IgD-negative memory B cell (primary cell): ENCODE measurements at places on chromosomes 6 and 20. TPM values are rescaled to one million over a fixed set of nuclear protein-coding genes. Genes with fewer than 3 reads are reported as not detected.

TRIM38 gene
- 23.7 TPM for polyA plus RNA-seq

SYNE1 gene
- 30.9 TPM for polyA plus RNA-seq

OSER1 gene
- polyA plus RNA-seq = 82.1 TPM

RCAN2 gene
- polyA plus RNA-seq = not detected

ZGPAT gene
- polyA plus RNA-seq = 59.4 TPM

BPIFA1 gene
- polyA plus RNA-seq = not detected

KCNQ2 gene
- polyA plus RNA-seq = 0.29 TPM

AIF1 gene
- polyA plus RNA-seq = 5.6 TPM

SRSF12 gene
- 0.41 TPM for polyA plus RNA-seq

MAS1 gene
- not detected for polyA plus RNA-seq

TBC1D32 gene
- 4.2 TPM for polyA plus RNA-seq

OR2H2 gene
- polyA plus RNA-seq = not detected

MTFR2 gene
- 1.5 TPM for polyA plus RNA-seq

LTB gene
- polyA plus RNA-seq = 2,767 TPM

LINC00237 gene
- not detected for polyA plus RNA-seq

ZC2HC1B gene
- polyA plus RNA-seq = not detected

EPPIN gene
- polyA plus RNA-seq = not detected

RIPOR3 gene
- 3.3 TPM for polyA plus RNA-seq

RBBP8NL gene
- polyA plus RNA-seq = not detected

TRAM2 gene
- 7.5 TPM for polyA plus RNA-seq

RBM24 gene
- not detected for polyA plus RNA-seq

NKX2-4 gene
- not detected for polyA plus RNA-seq

TCF21 gene
- not detected for polyA plus RNA-seq

TRIM15 gene
- polyA plus RNA-seq = not detected

PGBD1 gene
- polyA plus RNA-seq = 0.64 TPM

BPIFB4 gene
- polyA plus RNA-seq = not detected

MUC21 gene
- polyA plus RNA-seq = not detected

SPAG4 gene
- polyA plus RNA-seq = 1.9 TPM

MEP1A gene
- not detected for polyA plus RNA-seq

AIG1 gene
- polyA plus RNA-seq = 23.0 TPM

ENPP1 gene
- 0.34 TPM for polyA plus RNA-seq
